Activated CD4-positive, alpha-beta T cell treated with anti-CD3 and anti-CD28 coated beads, Interleukin-2, amount 50 U/mL, for 48 hours (primary cell): ENCODE measurements at places on chromosomes 16 and 17.

DNA sequence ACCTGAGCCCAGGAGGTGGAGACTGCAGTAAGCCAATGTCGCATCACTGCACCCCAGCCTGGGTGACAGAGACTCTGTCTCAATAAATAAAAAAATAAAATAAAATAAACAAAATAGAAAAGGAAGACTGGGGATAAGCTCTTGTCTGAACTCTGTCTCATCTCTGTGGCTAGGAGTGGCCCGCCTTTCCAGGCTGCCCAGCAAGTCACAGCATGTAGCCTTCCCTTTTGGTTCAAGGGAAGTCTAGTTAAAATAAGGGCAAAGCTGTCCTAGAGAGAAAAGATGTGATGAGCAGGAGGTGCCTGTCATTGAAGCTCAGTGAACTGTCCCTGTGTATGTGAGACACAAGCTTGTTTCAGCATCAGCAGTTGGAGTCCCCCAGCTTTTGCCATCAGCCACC is 2.7 kb upstream of the GFAP start:
- DNase-seq = no peak

DNA sequence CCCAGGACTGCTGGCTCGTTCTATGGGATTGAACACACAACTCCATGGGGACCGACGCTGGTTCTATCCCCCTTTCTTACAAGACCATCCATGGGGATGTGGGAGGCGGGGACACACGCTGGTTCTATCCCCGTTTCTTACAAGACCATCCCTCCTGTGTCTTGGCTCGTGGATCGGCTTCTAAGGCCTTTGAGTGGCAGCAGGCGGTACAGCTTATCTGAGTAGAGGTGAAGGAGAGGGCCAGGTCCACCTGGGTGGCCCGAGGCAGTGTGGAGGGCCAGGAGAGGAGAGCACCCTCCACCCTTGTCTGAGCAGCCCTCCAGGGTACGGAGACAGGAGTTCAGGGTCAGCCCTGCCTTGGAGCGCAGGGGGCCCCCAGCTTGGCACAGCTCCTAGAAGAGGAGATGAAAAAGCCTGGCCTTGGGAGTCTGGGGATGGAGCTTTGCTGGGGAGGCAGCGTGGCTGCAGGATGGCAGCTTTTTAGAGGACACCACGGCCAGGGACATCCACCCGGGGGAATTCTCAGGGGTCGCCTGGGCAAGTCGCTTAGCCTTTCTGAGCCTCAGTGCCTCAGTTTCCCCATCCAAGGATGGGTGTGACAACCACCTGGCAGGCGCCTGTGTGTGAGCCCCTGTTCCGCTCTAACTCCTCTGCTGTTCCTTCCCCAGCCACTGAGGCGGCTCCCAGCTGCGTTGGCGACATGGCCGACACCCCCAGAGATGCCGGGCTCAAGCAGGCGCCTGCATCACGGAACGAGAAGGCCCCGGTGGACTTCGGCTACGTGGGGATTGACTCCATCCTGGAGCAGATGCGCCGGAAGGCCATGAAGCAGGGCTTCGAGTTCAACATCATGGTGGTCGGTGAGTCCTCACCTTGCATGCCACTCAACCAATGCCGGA is 341.0 kb downstream of the SEC14L1 start:
- DNase-seq = no peak

GRCh38 chr17:47352848-47353247 is 29.1 kb downstream of the EFCAB13 start:
- no peak for DNase-seq

DNA sequence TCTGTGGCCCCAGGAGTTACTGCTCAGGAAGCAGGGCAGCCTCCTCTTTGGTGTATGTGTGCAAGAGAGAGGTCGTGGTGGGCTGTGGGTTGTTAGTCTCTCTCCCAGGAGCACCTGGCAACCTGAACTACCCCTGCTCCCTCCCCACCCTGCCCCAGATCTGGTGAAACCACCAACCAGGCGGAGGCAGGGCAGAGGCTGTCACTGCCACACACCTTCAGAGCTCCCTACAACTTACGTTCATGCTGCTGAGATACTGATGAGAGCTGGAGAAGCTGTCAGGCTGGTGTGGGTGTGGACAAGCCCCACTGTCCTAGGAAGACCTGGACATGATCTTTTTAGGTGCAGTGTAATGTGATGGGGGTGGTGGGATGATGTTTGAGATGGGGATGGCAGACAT is 24.3 kb downstream of the GOSR2 start:
- DNase-seq = no peak

- DNase-seq = no peak
Observed at GRCh38 chr16:3618769-3619141, 7.3 kb upstream of the SLX4 start.

DNA sequence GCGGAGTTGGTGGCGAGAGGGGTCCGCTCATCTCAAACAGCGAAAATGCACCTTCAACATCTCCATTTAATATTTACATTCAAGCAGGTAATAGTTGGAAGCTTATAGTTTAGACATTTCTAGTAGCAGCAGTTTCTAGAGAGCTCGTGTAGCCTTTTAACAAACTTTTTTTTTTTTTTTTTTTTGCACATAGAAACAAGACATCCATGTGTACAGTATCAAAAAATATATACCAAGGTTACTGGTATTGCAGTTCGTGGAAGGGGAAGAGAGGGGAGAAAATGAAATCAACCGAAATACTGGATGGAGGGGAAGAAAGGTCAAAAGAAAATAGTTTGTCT is 6.2 kb downstream of the CBX4 start:
- no peak for DNase-seq

GRCh38 chr17:74172700-74173099 is 30.8 kb upstream of the RPL38 start:
- DNase-seq = no peak

DNA sequence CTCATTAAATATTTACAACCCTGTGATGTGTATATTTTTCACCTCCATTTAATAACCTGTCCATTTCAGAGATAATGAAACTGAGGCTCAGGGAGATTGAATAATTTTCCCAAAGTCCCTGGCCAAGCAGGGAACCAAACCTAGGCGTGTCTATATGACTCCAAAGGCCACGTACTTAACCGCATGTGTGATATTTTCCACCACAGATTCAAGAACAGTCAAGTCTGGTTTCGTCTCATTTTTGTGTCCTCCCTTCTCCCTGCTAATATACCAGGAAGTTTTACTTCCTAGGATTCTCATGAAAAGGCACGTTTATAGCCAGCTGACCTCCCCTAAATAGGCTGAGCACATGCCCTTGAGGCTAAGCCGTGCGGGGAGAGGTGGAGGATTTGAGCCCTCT is 15.3 kb downstream of the WFIKKN2 start:
- no peak for DNase-seq

GRCh38 chr17:15413101-15413771 is 54.2 kb downstream of the CDRT4 start:
- DNase-seq = no peak
